ENCODE measurements at places on chromosomes 2 and 18. TPM values are rescaled to one million over a fixed set of nuclear protein-coding genes. Genes with fewer than 3 reads are reported as not detected.

DNA sequence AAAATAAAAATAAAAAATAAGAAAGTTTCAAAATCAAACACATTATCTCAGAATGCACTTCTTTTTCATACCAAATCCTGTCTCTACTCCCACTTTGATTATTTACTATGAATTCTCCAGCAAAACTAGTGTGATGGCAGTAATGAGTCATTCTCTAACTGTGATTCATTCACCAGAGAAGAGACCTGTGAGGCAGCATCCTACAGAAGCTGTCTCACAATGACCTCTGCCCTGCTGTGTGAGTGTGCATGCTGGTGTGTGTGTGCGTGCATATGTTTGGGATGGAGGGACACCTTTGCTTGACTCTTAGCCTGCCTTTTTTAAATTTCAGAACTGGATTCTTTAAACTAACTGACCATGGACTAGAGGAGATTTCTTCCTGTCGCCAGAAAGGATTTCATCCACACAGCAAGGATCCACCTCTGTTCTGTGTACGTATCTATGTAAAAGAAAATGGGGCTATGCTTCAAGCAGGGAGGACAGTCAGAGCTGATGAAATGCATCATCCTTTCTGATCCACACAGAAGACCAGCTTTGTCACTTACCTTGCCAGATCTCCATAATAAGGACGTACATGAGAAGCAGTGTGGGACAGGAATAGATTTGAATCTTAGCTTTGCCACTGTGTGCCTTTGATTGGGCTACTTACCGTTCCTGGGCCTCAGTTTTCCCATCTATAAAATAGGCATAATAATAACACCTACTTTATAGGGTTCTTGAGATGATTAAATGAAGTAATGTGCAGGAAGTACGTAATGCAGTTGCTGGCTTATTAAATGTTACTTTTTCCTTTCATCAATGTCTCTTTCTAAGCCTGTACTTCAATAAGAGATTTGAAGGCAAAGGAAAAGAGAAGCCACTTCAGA lies 31.2 kb downstream of the STAMBP start:
- DNase-seq: no peak

Gene LIMS3
- 4.9 TPM for total RNA-seq

- DNase-seq: no peak
These were observed 123.9 kb downstream of the UXS1 start for GRCh38 chr2:106070181-106070580.

Gene PLGLB2
- 1.0 TPM for total RNA-seq

Gene UBE2E3
- 39.2 TPM for total RNA-seq

- peak; percentile 94 for DNase-seq
These were observed 31.2 kb downstream of the KIF3C start for GRCh38 chr2:25951071-25951547.

DNA sequence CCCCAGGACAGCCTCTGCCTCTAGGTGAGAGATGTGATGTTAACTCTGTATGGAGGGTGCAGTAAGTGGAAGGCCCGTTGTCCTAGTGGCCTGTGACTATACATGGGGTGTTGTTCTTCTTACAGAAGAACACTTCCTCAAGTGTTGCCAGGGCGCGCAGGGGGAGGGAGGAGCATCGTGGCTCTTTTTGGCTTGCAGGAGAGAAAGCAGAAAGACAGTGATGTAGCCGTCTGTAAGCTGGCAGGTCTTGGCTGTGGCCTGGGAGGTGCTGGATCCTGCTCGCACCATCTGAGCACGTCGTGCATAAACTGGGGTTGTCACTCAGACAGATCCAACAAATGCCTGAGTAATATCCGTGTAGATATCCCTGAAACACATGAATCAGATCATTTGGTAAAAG lies 44.3 kb downstream of the ZNF236 start:
- DNase-seq: no peak

Gene TNFRSF11A
- total RNA-seq: 7.2 TPM

Gene MALL
- total RNA-seq: 38.8 TPM

GRCh38 chr2:163736433-163737189 lies 803 bp upstream of the FIGN start:
- DNase-seq: peak; percentile 84

Gene NEU2
- not detected for total RNA-seq

DNA sequence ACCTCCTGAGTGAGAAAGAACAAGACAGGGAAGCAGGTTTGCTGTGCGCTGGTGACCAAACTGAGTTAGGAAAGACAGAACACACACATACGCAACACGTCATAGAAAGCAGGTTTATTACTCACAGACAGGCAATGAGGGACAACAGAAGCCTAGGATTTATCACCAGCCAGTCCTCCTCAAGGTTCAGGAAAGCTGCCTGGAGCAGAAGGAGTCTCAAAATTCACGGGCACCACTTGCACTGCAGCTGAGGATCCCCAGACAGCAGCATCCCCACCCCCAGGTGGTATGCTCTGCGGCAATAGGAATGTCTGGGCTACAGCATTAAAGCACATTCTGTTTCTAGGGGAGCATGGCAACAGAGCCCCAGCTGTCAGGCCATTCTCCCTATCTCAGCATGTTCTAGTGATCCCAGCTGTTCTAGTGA lies 284.4 kb upstream of the RGPD4 start:
- no peak for DNase-seq

DNA sequence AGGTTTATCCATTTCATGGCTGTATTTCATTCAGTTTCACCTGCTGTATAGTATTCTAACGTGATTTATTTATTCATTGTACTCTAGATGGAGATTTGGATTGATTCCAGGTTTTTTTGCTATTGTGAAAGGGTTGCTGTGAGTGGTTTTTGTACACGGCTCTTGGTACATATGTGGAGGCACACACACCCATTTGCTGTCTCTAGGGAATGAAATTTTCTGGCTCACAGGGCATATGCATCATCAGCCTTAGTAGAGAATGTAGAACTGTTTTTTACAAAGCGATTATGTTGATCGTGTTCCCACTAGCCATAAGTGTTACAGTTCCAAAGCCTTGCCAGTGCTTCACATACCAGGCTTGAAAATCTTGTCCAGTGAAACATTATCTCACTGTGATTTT lies 5.1 kb downstream of the SPTBN1 start:
- DNase-seq: no peak

GRCh38 chr18:54647176-54647575 lies 56.1 kb downstream of the DYNAP start:
- DNase-seq: no peak

GRCh38 chr2:98769784-98770183 lies 38.9 kb upstream of the MGAT4A start:
- DNase-seq: no peak

GRCh38 chr18:10926621-10927161 lies 222.7 kb downstream of the PIEZO2 start:
- peak; percentile 73 for DNase-seq

GRCh38 chr2:233005096-233005495 lies 8.0 kb downstream of the NGEF start:
- DNase-seq: peak; percentile 24

DNA sequence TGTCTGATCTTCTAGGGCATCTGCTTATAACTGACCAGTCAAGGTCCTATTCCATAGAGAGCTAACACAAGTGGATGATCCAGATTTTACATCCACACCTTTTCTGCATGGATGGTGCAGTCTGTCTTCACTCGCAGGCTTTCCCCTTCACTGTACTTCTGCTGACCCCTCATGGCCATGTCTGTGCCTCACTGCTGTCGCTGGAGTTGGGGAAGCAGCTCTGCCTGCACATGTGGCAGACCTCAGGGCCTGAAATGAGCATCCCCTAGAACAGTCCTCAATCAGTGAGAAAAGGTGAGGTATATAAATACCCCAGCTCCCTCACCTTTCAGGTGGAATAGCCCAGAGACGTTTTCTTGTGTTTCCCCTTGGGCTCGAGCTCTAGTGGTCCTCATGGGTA lies 233.8 kb downstream of the ANKRD36B start:
- no peak for DNase-seq

Gene C2orf76
- total RNA-seq: 9.2 TPM

- DNase-seq: no peak
These were observed 24.4 kb downstream of the CNOT11 start for GRCh38 chr2:101277111-101277510.
